ENCODE measurements at places on chromosomes 1 and 21.

DNA sequence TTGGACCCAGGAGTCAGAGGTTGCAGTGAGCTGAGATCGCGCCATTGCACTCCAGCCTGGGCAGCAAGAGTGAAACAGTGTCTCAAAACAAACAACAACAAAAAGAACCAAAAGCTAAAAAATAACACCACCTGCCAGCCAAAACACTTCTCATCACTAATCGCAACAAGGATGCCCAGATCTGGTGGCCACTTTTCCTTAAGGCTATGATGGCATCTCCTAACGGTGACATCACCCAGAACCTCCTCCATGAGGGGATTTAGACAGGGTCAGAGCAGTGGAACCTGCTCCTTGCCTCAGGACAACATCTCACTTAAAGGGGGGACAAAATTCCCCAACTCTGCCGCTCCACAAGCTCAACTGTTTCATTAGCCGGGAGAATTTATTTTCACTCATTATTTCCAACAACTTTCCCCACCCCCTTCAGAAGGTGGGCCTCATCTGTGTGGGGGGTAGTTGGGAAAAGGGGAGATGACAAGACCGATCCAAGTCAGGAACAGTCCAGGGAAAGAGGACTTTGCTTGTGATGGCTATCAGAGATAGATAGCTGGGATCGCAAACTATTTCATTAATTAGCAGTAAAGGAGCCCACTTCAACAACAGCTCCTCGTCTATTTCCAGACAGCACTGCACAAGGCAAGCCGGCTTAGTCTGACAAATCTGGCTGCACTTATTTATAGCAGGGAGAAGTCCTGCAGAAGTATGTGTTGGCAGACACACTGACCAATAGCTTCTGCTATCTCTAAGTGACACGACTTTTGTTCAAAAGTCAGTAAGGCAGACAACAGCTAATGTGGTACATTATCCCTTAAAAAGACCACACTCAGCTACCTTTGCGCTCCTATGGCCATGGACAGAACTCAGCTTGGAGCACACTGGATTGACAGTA is 2.6 kb downstream of the PABPC4 start:
- DNase-seq = no peak

DNA sequence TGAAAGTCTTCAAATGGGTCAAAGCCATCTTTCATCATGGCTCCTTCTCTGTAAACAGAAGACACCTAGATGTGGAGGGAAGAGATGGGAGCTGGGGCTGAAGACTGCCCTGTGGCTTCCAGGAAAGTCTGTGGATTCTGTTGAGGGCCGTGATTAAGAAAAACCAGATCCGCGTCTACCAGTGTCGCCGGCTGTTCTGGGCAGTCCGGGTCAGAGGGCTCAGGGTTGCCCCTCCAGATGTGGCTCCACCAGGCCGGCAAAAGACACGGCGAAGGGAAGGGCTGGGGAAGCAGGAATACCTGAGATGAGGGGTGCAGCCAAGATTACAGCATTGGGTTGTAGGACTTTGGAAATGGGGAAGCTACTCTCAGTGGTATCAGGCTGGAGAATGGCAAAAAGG is 162.6 kb downstream of the RHOU start:
- DNase-seq = no peak

GRCh38 chr1:237542525-237543418 is 347.9 kb downstream of the ZP4 start:
- no peak for DNase-seq

GRCh38 chr1:91948501-91949355 is 473 bp upstream of the BRDT start:
- DNase-seq = peak; percentile 24

- peak; percentile 38 for DNase-seq
Measured at GRCh38 chr1:89454845-89455521, 69.6 kb upstream of the LRRC8B start.

DNA sequence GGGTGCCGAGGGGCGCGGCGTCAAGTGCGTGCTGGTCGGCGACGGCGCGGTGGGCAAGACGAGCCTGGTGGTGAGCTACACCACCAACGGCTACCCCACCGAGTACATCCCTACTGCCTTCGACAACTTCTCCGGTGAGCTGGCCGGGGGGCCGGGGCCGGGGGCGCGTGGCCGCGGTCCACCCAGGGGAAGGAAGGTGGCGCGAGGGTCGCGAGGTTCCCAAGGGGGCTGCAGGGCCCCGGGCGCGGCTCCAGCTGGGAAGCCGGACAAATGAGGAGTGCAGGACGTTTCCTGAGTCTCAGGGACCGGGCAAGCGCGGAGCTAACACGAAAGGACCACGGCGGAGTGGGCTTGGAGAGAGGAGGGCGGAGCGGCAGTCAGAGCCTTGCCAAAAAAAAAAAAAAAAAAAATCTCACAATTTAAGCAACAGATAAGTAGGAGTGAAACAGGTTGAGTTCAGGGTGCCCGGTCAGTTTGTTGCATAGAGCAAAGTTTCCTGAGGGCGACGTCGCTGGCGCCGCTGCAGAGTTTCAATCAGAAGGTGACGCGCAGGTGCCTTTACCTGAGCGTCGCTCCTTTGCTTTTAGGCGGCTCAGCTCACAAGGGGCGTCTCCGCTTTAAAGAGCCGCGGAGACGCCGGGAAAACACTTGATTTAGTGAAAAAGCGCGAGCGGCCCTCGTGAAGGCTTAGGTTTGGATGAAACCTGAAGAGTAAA is 750 bp downstream of the RHOU start:
- DNase-seq = no peak

- no peak for DNase-seq
Measured at GRCh38 chr1:47647327-47647845, 209.5 kb downstream of the FOXD2 start.

GRCh38 chr1:149963358-149963757 is 26.7 kb upstream of the MTMR11 start:
- DNase-seq = no peak

DNA sequence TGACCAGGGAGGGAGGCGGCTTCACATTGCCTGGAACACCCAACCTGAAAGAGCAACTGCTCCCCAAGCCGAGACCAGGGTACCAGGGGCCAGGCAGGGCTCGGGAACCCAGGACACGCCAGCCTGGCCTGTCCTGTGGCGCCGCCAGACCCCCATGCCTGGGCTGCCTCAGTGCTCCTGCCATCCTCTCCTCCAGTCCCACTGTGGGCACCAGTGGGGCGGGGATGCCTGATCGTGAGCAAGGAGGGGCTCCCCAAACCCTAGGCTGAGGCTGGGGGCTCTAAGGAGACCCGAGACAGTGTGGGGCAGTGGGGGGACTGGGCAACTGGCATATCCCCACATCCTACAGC is 45.1 kb downstream of the WNT9A start:
- DNase-seq = no peak

- DNase-seq = peak; percentile 60
Measured at GRCh38 chr1:200971955-200972711, 51.4 kb downstream of the KIF21B start.

- DNase-seq = no peak
Measured at GRCh38 chr1:172414331-172414730, 6.2 kb upstream of the C1orf105 start.

- no peak for DNase-seq
Measured at GRCh38 chr1:186628910-186629309, 51.3 kb downstream of the PTGS2 start.

DNA sequence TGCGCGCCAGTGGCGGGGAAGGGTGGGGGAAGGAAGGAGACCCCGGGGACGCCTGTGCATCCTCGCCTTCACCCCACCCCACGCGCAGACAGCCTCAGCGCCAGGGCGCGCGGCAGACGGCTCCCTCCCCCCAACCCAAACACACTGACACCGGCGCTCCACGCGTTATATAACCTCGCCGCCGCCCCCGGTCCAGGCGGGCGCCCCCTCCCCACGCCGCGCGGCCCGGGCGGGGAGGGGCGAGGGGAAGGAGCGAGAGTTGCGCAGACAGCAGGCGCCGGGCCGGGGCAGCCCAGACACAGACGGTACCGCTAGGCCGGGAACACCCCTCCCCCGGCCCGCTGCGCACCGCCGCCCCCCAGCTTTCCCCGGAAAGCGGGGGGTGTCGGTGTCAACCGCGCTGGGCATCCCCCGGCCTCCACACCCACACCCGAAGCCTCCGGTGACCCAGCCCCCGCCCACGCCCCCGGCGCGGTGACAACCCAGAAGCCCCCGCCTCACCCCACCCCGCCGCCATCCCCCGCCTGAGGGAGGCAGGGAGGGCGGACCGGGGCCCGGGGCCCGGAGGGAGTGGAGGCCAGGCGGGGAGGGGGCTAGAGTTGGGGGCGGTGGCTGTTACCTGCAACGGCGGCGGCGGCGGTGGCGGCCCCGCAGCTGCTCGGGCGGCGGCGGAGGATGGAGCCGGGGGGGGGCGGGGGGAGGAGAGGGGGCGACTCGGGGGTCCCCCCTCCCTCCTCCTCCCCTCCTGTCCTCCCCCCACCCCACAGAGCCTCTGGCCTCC is 432 bp downstream of the AKT3 start:
- peak; percentile 76 for DNase-seq

GRCh38 chr1:245814651-245815050 is 659.9 kb downstream of the KIF26B start:
- no peak for DNase-seq

DNA sequence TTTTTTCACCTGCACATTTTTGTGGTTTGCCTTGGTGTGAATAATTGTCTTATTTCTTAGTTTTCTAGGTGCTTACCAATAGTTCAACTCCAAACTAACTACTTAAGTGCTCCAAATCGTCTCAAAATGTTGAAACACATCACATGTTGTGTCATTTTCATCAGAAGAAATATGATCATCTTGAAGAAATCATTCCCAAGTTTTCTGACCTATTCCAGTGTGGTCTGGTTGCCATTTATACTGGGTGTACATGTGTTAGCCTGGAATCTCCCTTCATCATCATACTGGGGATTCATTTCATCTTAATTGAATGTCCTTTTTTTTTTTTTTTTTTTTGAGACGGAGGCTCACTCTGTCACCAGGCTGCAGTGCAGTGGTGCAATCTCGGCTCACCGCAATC is 67.0 kb downstream of the EIF2B3 start:
- no peak for DNase-seq

GRCh38 chr21:45142469-45143308 is 68.3 kb downstream of the ADARB1 start:
- no peak for DNase-seq

- DNase-seq = no peak
Measured at GRCh38 chr1:213982672-213983492, 4.9 kb upstream of the PROX1 start.

- no peak for DNase-seq
Measured at GRCh38 chr1:3055051-3055450, 14.0 kb upstream of the PRDM16 start.

Data from activated gamma-delta T cell treated with anti-CD3 and anti-CD28 coated beads, Interleukin-2, amount 50 U/mL, for 16 hours (primary cell).